ENCODE measurements at places on chromosomes 6 and 20. TPM values are rescaled to one million over a fixed set of nuclear protein-coding genes. Genes with fewer than 3 reads are reported as not detected.

GRCh38 chr6:158662954-158663624 is 13.2 kb downstream of the SYTL3 start:
- H3K27me3 ChIP-seq, result no peaks in the 10 kb centered on the region
- H3K27ac ChIP-seq, result no peak overlapping the region
- no peak for DNase-seq
- no peaks in the 10 kb centered on the region for H3K36me3 ChIP-seq
- H3K4me1 ChIP-seq, result no peaks in the 10 kb centered on the region

GRCh38 chr6:118277631-118278030 is 270.5 kb upstream of the PLN start:
- H3K36me3 ChIP-seq, result no peaks in the 10 kb centered on the region
- no peak overlapping the region for H3K4me3 ChIP-seq
- H3K27ac ChIP-seq, result no peak overlapping the region
- H3K27me3 ChIP-seq, result no peaks in the 10 kb centered on the region
- H3K4me1 ChIP-seq, result no peaks in the 10 kb centered on the region

DNA sequence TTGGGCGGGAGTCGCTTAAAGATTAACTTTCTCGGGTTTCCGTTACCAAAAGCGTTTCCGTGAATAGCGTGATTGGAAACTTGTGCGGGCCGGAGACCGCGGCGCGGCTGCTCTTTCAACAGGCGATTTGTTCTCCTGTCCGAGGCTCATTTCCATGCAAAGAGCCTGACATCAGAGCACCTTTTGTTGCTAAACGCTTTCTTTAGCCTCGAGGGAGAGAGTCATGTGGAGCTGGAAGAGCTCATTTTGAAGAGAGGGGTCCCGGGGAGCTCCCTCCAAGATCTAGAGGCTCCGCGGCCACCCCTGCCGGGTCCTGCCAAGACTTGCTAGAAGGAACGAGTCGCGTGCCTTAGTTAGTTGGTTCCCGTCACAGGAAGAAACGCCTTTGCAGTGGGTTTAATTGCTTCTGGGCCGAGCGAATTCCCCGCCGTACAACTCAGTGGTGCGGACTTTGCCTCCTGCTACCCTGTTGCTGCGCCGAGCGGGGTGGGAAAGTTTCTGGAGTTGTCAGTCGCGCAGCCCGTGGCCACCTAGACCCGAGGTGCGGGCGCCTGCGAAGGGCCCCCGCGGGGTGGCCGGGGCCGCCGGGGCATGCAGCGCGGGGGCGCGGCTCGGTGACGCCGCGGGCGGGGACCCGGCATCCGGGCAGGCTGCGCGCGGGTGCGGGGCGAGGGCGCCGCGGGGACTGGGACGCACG is at the start of gene SASH1:
SASH1 (plus strand) TSS at position 489 of the 697 bp plus-strand sequence. CDS start 230 bp downstream, outside the sequence.
- H3K27me3 ChIP-seq, result no peaks in the 10 kb centered on the region
- H3K27ac ChIP-seq, result peak within 1 kb of the TSS; percentile 87
- H3K36me3 ChIP-seq, result no peaks in the 10 kb centered on the region
- no peaks in the 10 kb centered on the region for H3K4me1 ChIP-seq
- DNase-seq, result peak; percentile 71
- peak within 1 kb of the TSS; percentile 85 for H3K4me3 ChIP-seq

DNA sequence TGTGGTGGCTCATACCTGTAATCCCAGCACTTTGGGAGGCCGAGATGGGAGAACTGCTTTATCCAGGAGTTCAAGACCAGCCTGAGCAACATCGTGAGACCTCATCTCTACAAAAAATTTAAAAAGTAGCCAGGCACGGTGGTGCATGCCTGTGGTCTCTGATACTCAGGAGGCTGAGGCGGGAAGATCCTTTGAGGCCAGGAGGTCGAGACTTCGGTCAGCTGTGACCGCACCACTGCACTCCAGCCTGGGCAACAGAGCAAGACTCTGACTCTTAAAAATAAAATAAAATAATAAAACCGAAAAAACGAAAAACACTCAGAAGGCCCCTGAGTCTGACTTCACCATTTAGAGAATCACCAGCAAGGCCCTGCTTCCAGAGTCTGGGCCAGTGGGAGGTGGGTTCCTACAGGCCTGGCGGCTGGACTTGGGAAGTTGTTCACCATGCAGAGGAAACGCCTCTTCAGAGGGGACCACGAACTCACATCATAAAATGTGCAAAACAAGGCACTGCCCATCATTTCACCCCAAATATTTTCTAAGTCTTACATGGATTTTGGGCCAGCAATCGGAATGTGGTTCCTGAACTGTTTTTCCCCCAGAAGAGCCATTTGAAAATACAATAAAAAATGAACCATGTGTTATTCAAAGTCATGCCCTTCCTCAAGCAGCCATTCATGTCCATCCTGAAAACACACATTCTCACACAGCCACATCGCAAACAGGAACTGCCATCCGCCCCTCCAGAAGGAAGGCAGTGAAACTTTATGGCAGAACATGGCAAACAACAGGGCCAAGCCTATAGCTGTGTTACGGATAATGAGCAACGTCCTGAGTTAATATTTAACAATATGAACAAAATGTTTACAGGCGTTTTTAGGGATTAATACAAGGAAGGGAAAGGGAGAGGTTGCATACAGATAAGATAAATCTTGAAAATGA is 57.8 kb downstream of the SLC22A23 start:
- H3K36me3 ChIP-seq, result no peaks in the 10 kb centered on the region
- no peaks in the 10 kb centered on the region for H3K27me3 ChIP-seq
- H3K4me1 ChIP-seq, result peaks cover 9% of the 10 kb centered on the region
- no peak overlapping the region for H3K4me3 ChIP-seq

Gene PRPH2
- total RNA-seq, result 1.9 TPM

Data from heart right ventricle (tissue), 16 donors.